Naive B cell (primary cell): ENCODE measurements at places on chromosomes 3 and 15. TPM values are rescaled to one million over a fixed set of nuclear protein-coding genes. Genes with fewer than 3 reads are reported as not detected.

DNA sequence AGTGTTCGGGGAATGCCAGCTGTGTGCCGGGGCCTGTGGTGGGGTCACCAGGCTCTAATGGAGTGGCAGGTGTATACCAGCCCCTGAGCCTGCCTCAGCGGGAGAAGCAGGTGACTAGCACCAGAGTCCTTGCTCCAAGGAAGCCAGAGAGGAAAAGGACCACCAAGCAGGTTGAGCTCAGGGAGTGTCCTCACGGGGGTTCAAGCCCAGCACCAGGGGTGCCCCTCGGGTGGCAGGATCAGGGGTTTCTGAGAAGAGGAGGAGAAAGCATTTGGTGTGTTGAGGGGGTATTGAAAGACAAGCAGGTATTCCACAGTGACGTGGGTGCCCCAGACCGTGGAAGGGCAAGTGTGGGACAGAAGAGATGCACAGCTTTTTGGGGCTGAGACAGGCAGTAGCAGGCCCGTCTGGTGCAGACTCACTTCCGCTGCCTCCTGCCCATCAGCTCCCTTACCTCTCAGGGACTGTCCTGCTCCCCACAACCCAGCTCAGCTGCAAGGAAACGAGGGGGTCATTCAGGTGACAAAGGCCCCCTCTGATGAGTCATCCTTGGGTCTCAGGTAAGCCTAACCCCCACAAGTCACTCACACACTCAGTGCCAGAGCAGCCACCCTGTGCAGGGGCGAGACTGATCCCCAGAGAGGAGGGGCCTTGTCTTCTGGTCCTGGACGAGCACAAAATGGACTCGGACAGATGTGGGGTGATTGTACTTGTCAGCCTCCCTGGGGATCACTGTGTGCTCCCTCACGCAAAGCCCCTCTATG lies 21.4 kb upstream of the POC1A start:
- peak overlapping the region; percentile 29 for H3K27ac ChIP-seq
- H3K4me3 ChIP-seq: no peak overlapping the region
- no peaks in the 10 kb centered on the region for H3K36me3 ChIP-seq
- DNase-seq: no peak
- H3K27me3 ChIP-seq: peaks cover 12% of the 10 kb centered on the region
- H3K4me1 ChIP-seq: no peaks in the 10 kb centered on the region

DNA sequence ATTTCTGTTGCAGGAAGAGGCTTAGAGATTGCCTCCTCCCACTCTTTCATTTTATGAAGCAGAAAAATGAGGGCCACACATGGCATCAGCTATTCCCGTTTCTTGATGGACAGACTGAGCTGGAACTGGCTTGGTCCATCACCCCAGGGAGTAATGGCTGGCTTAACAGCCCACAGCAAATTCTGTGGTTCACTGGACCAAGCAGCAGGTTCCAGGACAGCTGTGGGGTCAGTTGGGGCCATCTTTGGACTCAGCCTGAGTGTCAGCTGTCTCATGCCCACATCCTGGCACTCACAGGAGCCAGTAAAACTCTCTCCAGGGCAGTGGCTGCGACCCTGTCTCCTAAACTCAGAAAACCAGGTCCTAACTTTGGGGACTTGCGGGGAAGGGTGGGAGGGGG lies 36.5 kb downstream of the ZDHHC19 start:
- no peak for DNase-seq
- no peaks in the 10 kb centered on the region for H3K36me3 ChIP-seq
- peaks cover 9% of the 10 kb centered on the region for H3K4me1 ChIP-seq
- no peak overlapping the region for H3K4me3 ChIP-seq
- no peaks in the 10 kb centered on the region for H3K27me3 ChIP-seq

GRCh38 chr3:4401441-4401840 lies 65.6 kb downstream of the SUMF1 start:
- DNase-seq: no peak
- no peaks in the 10 kb centered on the region for H3K4me1 ChIP-seq
- no peak overlapping the region for H3K4me3 ChIP-seq
- H3K27me3 ChIP-seq: no peaks in the 10 kb centered on the region
- no peak overlapping the region for H3K27ac ChIP-seq
- H3K36me3 ChIP-seq: peaks cover 25% of the 10 kb centered on the region

GRCh38 chr3:172159962-172160538 lies 120.7 kb downstream of the FNDC3B start:
- no peak overlapping the region for H3K27ac ChIP-seq
- no peaks in the 10 kb centered on the region for H3K36me3 ChIP-seq
- H3K4me3 ChIP-seq: no peak overlapping the region
- no peaks in the 10 kb centered on the region for H3K27me3 ChIP-seq
- no peak for DNase-seq

DNA sequence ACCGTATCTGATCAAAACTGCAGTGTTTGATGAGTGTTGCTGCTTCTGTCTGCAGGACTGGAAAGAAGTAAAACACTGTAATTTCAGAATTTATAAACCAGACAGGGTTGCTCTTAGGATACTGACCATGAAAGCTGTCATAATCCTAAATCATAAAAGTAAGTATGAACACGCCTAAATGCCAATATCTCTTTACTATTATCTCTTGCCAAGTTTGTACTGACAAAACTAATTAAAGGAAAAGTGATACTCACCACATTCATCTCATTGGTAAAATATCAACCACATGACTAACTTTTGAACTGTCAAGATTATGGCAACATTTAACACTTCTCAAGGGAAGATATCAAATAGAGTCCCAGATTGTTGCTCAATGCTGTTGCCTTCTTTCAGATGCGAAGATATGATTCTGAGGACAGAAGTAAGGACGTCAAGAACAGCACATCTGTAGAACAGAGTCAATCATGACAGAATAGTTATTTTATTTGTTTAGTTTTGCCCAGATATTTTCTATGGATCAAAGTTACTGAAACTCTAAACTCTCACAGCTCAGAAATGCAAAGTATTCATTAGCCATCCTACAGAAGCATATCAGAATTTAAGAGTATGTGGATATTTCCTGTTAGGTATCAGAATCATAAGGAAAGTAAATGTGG lies 61.4 kb upstream of the COL8A1 start:
- no peaks in the 10 kb centered on the region for H3K4me1 ChIP-seq
- H3K36me3 ChIP-seq: no peaks in the 10 kb centered on the region
- H3K27me3 ChIP-seq: no peaks in the 10 kb centered on the region
- no peak overlapping the region for H3K4me3 ChIP-seq

- H3K36me3 ChIP-seq: peaks cover 6% of the 10 kb centered on the region
- no peak overlapping the region for H3K27ac ChIP-seq
- no peak for DNase-seq
- no peak overlapping the region for H3K4me3 ChIP-seq
Observed at GRCh38 chr15:98493966-98494511, 154.3 kb upstream of the IGF1R start.

GRCh38 chr3:109353057-109353456 lies 15.7 kb upstream of the DPPA4 start:
- DNase-seq: no peak
- no peaks in the 10 kb centered on the region for H3K36me3 ChIP-seq
- no peak overlapping the region for H3K27ac ChIP-seq
- no peaks in the 10 kb centered on the region for H3K4me1 ChIP-seq
- peaks cover 9% of the 10 kb centered on the region for H3K27me3 ChIP-seq

Gene EOMES
- 0.40 TPM for polyA plus RNA-seq

DNA sequence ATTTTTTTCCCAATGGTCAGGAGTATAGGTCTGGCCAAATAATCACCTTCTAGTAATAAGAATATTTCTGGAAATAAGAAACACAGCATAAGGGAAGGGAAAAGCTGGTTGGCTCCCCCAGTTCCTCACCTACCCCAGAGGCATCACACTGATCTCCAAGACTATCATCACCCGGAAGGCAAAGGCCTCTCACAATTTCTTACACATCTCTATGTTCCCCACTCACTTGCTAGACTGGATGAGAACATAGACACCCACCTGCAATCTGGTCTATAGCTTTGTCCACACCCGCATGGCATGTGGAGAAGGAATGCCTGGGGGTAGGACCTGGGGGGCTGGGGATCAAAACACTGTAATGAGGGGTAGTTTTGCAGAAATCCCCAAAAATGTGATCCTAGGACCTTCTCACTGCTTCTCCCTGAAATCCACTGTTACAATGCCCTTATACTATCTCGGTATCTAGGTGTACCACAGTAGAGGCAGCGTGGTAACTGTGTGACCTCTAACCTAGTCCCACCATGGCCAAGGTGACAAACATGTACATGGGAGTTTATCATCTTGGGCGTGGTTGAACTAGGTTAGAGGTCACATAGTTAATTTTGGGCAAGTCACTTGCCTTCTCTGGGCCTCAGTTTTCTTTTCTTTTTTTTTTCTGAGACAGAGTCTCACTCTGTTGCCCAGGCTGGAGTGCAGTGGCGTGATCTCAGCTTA lies 29.5 kb upstream of the NRROS start:
- H3K4me3 ChIP-seq: peak overlapping the region; percentile 77
- H3K27me3 ChIP-seq: no peaks in the 10 kb centered on the region
- peak overlapping the region; percentile 60 for H3K27ac ChIP-seq
- H3K36me3 ChIP-seq: no peaks in the 10 kb centered on the region

GRCh38 chr15:29183071-29183831 lies 86.4 kb downstream of the NSMCE3 start:
- no peaks in the 10 kb centered on the region for H3K4me1 ChIP-seq
- DNase-seq: no peak
- no peak overlapping the region for H3K27ac ChIP-seq
- H3K36me3 ChIP-seq: no peaks in the 10 kb centered on the region
- H3K27me3 ChIP-seq: peaks cover 14% of the 10 kb centered on the region

Gene ACOX2
- not detected for polyA plus RNA-seq

Gene TRIP4
- polyA plus RNA-seq: 27.4 TPM

Gene FAM162A
- polyA plus RNA-seq: 86.7 TPM

Gene DUOXA2
- not detected for polyA plus RNA-seq

- no peaks in the 10 kb centered on the region for H3K4me1 ChIP-seq
- no peak overlapping the region for H3K4me3 ChIP-seq
- no peaks in the 10 kb centered on the region for H3K27me3 ChIP-seq
- peaks cover 14% of the 10 kb centered on the region for H3K36me3 ChIP-seq
- no peak for DNase-seq
Observed at GRCh38 chr3:53287131-53287629, 31.4 kb upstream of the TKT start.

Gene PTH1R
- not detected for polyA plus RNA-seq

Gene CLDN18
- polyA plus RNA-seq: not detected

Gene ARPP21
- polyA plus RNA-seq: 0.82 TPM

- H3K27me3 ChIP-seq: peaks cover 7% of the 10 kb centered on the region
- no peak overlapping the region for H3K4me3 ChIP-seq
- H3K36me3 ChIP-seq: no peaks in the 10 kb centered on the region
- peak overlapping the region; percentile 86 for H3K27ac ChIP-seq
Observed at GRCh38 chr3:10459954-10460754, 45.2 kb downstream of the ATP2B2 start.

Gene RPP25
- polyA plus RNA-seq: 0.92 TPM

Gene CDV3
- 42.3 TPM for polyA plus RNA-seq

- no peak overlapping the region for H3K4me3 ChIP-seq
- H3K27ac ChIP-seq: no peak overlapping the region
- no peaks in the 10 kb centered on the region for H3K36me3 ChIP-seq
- DNase-seq: no peak
- H3K4me1 ChIP-seq: peaks cover 62% of the 10 kb centered on the region
Observed at GRCh38 chr3:126947429-126947828, 35.5 kb upstream of the PLXNA1 start.

- H3K4me3 ChIP-seq: no peak overlapping the region
- peaks cover 8% of the 10 kb centered on the region for H3K4me1 ChIP-seq
- H3K27ac ChIP-seq: no peak overlapping the region
- no peaks in the 10 kb centered on the region for H3K36me3 ChIP-seq
Observed at GRCh38 chr3:180283251-180283650, 246.5 kb upstream of the PEX5L start.

DNA sequence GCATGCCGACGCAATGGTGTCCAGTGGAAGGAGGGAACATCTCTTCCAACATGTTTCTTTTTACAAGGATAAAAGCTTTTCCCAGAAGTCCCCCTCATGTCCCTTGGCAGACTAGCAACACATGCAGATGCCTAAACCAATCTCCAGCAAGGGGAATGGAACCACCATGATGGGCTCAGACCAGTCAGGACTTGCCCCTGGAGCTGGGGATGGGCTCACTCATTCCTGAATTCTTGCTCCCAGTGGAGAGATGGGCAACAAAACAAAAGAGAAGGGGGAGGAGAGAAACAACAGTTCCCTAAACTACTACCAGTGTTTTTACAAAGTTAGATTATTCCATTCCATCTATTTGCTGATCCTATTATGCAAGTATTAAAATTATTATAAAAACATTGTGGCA lies 76.8 kb upstream of the OXTR start:
- no peaks in the 10 kb centered on the region for H3K27me3 ChIP-seq
- no peaks in the 10 kb centered on the region for H3K36me3 ChIP-seq
- DNase-seq: no peak
- H3K4me3 ChIP-seq: no peak overlapping the region
- H3K27ac ChIP-seq: no peak overlapping the region

GRCh38 chr15:99435113-99435695 lies 130.6 kb upstream of the MEF2A start:
- H3K4me3 ChIP-seq: peak overlapping the region; percentile 53
- H3K27me3 ChIP-seq: no peaks in the 10 kb centered on the region
- peak overlapping the region; percentile 57 for H3K27ac ChIP-seq

Gene ZIC1
- not detected for polyA plus RNA-seq

- no peak overlapping the region for H3K4me3 ChIP-seq
- H3K36me3 ChIP-seq: peaks cover 33% of the 10 kb centered on the region
- DNase-seq: no peak
- H3K27ac ChIP-seq: no peak overlapping the region
- peaks cover 10% of the 10 kb centered on the region for H3K4me1 ChIP-seq
Observed at GRCh38 chr15:99291643-99292042, 40.4 kb downstream of the LRRC28 start.

GRCh38 chr15:92930776-92931175 lies 30.7 kb downstream of the CHD2 start:
- peaks cover 24% of the 10 kb centered on the region for H3K4me1 ChIP-seq
- DNase-seq: no peak
- no peaks in the 10 kb centered on the region for H3K27me3 ChIP-seq
- no peak overlapping the region for H3K4me3 ChIP-seq
- peaks cover 7% of the 10 kb centered on the region for H3K36me3 ChIP-seq

DNA sequence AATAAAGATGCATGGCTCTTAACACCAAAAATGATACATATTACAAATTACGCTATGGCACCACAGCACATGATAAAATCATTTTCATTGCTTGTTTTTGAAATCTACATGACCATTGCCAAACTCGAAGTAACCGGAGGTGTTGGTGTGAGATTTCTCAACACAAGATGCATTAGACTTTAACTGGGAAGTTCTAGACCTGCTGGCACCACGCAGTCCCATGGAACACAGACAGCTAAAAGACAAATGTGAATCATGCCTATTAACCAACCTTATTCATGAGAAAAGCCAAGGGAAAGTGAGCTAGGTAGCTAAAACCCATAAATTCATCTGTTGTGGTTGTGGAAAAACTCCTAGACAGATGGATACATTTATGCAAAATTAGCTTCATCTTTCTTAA lies 595.4 kb downstream of the FOXP1 start:
- DNase-seq: no peak
- no peak overlapping the region for H3K27ac ChIP-seq
- peaks cover 27% of the 10 kb centered on the region for H3K4me1 ChIP-seq
- H3K27me3 ChIP-seq: no peaks in the 10 kb centered on the region
- H3K4me3 ChIP-seq: no peak overlapping the region

- H3K4me3 ChIP-seq: no peak overlapping the region
- H3K27ac ChIP-seq: no peak overlapping the region
- no peaks in the 10 kb centered on the region for H3K27me3 ChIP-seq
- H3K4me1 ChIP-seq: no peaks in the 10 kb centered on the region
- DNase-seq: no peak
Observed at GRCh38 chr3:132695422-132695821, 26.8 kb downstream of the NPHP3 start.
